Muscle of back (tissue), 13 donors: ENCODE measurements at places on chromosomes 5 and 9.

- peak; percentile 58 for DNase-seq
Observed at GRCh38 chr9:128558431-128559310, 6.3 kb downstream of the SPTAN1 start.

DNA sequence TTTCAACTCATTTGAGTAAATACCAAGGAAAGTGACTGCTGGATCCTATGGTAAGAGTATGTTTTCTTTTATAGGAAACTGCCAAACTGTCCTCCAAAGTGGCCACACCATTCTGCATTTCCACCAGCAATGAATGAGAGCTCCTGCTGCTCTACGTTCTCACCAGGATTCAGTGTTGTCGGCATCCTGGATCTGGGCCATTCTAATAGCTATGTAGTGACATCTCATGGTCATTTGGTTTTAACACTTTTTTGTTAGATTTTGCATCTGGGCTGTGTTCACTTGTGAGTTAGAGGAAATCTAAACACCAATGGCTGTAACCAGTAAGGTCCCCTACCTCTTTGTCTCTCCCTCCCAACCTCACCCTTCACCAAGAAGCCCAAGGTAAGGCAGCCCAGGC, 115.9 kb downstream of the ATPSCKMT start:
- DNase-seq, result no peak

DNA sequence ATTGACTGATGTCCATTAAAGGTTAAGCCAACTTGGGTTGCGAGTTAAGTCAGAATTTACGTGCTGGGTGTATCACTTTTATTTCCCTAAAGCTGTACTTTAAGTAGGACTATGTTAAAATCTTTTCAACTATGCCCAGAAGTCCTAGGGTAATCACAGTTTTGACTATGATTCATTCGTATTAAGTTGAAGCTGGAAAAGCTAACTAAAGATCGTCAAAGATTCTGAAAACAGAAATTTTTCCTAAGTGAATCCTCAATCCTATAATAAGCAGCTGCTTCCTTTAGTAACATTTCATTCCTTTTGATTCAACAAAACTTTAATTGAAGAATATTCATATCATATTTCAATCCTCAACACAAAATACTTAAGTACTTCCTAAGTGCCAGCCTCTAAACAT, 460.4 kb downstream of the ACTL7B start:
- DNase-seq, result no peak

- no peak for DNase-seq
Observed at GRCh38 chr5:174425271-174425963, 299.0 kb upstream of the MSX2 start.

DNA sequence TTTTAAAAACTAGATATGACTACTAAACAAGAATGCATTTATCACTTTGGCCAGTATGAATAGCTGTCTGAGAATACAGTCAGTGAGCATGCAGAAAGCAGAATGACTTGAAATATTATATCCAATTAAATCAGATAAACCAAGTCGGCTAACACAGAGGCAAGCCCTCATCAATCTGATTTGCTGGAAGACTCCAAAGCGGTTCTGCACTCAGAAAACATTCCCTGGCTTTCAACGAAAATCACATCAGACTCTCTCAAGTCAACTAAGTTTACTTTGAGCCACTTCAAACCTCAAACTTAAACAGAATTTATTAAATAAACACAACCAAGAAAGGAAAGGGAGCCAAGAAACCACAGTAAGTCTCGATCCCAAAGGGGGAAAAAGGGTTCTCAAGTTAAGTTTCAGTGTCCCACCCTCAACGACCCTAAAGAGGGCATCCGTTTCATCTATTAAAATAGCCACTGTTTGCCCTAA, 1.4 kb downstream of the MYO10 start:
- no peak for DNase-seq

DNA sequence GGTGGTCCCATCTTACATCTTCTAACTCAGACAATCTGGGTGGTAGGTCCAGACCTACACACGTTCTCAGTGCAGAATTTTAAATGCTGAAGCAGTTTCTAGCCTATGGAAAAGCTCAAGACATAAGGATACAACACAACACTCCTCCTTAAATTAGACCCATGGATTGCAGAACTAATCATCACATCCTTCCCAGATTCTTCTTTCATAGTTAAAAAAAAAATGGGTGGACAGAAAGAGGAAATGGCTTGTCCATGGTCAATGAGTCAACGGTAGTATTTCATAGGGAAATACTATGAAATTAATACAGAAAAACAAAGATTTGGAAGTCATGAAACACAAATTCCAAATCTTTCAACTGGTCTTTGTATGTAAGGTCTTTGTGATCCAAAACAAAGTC, 106.9 kb downstream of the PAPPA start:
- no peak for DNase-seq

DNA sequence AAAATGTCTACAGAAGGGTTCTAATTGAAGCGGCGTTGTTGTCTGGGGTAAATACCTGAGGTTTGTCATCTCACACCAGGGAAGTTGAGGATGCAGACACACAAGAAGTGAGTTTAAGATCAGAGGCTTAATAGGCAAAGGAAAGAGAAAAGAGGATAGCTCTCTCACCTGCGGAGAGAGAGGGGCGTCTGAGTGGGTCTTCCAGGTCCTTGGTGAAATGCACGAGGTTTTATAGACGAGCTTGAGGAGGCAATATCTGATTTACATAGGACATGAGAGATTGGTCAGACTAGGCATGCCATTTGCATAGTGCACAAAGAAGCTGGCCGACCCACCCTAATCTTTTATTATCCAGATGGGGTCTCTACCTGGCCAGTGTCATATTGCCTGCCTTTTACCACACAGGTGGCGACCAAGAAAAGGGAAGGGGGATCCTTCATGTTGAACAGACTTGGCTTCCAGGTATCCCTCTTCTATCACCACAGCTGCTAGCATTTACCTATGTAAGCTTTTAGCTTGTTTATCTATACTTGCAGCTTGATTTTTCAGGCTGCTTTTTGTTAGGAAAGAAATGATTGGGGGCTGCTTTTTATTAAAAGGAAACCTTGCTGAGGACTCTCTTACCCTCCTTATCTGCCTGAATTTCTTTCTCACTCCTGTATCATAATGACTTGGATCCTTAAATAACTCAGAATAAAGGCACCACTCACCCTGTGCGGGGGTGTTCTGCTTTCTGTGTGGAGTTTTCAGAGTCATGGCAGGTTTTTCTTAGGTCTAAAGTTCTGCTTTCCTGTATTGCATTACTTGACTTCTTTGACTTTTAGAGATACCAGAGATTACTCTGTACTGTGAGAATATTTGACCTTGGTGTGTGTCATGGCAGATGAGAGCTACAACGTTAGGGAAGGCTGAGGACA, 9.4 kb upstream of the GLT6D1 start:
- DNase-seq, result no peak

DNA sequence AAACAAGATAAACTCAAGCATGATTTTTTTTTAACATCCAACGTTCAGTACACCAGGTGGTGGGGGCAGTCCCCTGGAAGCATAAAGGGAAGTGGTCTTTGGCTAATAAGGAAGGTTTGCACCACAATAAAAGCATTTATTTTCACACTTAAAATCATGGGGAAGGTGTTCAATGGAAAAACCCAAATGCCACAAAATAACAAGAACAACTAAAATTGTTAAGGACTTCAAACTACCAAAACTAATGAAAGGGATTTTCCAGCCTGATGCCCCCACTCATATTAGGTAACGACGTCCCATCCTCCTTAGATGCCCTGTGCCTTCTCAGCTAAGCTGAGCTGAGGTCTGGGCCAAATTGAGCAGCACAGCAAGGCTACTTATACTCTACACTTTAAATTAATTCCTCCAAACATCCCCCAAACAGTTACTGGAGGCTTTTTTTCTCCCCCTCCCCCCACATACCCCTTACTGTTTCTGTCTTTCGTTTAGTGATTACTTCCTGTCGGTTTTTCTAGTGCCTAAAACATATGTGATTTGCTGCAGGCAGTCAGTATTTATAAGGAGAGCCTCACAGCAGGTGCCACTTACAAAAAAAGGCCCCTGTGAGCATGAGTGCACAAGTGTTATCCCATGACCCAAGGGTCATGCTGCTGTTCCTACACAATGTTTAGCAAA, 259.7 kb upstream of the ZNF608 start:
- DNase-seq, result no peak

GRCh38 chr5:161966564-161966963, 101.0 kb upstream of the GABRG2 start:
- peak; percentile 64 for DNase-seq

DNA sequence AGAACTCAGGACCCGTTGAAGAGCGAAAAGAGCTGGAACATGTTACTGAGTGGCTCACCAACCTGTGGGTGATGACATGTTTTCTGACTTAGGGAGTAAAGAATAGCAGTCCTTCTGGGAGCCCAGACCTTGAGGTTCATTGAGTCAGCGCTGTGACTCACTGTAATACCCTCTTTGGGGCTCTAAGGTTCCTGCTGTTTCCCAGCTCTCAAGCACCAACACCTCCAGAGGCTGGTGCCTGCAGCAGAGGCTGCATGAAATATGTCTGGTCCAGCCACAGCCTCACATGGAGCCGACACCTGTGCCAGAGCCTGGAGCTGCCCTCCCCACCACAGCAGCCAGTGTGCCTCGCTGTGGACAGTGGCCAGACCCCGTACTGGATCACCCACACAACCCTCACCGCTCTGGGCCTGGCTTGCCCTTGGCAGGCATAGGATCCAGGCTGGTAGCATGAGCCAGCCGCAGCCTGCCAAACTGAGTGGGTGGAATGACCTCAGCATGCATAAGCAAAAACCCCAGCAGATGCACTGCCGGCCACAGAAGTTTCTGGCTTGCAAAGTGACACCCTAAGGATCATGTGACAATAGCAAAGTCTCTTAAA, 143.5 kb upstream of the MRPS30 start:
- DNase-seq, result no peak

DNA sequence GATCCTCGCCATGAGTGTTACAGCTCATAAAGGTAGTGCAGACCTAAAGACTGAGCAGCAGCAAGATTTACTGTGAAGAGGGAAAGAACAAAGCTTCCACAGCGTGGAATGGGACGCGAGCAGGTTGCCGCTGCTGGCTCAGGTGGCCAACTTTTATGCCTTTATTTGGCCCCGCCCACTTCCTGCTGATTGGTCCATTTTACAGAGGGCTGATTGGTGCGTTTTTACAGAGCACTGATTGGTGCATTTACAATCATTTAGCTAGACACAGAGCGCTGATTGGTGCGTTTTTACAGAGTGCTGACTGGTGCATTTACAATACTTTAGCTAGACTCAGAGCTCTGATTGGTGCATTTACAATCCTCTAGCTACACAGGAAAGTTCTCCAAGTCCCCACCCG, 13.9 kb downstream of the PLK2 start:
- no peak for DNase-seq

DNA sequence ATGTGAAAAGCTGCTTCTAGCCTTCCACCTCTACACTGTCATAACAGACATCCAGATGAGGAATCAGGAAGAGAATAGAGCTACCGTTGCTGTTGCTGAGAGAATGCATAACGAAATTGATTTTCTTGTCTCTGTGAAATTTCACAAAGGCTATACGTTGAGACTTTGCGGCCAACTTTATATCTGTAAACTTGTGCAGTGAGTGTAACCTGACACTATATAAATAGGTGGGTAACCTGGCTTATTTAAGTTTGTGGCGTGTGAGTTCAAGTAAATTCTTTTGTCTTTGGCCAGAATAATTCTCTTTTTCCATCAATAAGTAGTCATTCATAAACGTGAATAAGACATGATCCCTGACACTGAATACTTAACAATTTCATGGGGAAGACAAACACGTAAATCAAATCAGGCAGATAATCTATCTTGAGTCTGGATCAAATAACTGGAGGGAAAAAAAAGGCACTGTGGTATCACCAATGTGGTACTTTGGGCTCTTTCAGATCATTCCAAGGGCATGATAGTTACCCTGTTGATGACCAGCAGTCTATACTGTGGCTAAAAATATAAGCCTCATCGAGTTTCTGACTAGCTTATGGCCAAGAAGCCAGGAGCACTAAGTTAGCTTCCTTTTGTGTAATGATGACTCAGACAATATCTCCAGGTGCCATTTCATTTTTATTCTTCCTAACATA, 98.2 kb upstream of the RASA1 start:
- no peak for DNase-seq

- DNase-seq, result no peak
Observed at GRCh38 chr9:98432134-98432533, 176.7 kb upstream of the TBC1D2 start.

GRCh38 chr5:107570181-107570580, 100.6 kb downstream of the EFNA5 start:
- no peak for DNase-seq

DNA sequence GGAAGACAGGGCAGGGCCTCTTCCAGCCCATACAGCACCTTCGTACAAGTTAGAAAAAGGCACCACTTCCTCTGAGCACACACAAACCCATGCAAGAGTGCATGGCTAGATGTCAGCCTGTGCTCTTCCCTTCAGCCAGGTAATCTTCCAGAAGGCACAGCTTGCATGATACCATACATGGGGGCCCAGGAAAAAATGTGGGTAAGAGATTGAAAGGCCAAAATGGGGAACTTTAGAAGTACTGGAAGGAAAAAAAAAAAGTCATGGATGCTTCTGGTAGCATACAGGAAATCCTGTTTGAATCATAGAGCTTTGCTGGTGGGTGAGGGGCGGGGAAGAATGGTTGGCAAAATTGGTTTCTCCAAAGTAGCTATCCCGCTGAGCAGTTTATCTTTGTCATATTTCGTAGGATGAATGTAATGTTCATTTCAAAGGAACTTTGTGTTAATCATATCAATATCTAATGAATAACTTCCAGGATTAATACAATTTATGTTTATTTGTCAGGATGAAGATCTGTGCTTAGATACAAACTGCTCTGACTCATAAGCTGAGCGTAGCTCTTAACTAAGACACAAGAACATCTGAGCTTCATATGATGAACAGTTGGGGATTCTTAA, 78.2 kb upstream of the MAP3K1 start:
- DNase-seq, result no peak

DNA sequence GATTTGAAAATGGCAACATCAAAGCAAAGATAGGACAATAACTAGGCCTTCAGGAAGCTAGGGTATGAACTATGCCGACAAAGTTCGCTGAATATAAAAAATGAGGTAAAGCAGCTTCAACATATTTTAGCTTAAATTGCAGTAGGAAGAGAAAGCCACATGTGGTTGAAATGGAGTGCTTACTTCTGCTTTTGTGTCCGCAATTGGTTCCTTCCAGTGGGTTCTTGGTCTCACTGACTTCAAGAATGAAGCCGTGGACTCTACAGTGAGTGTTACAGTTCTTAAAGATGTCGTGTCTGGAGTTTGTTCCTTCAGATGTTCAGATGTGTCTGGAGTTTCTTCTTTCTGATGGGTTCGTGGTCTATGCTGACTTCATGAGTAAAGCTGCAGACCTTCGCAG, 95.2 kb downstream of the APTX start:
- DNase-seq, result no peak

DNA sequence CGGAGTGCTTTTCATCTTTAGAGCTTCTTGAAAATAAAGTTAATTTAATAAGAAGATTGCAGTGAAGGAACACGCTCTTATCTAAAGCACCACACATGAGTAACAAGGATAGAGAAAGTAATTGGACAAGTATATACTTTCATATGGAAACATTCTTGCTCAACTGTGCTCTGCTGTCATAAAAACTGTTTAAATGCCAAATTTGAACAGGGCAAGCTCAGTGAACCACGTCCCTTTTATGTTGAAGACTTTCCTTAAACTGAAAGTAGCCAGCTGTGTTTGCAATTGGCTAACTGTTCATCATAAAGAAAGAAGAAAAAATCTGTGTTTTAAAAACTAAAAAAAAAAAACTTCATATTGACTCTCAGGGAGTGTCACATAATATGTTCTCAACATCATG, 1610.7 kb upstream of the C9orf72 start:
- DNase-seq, result peak; percentile 9
